ENCODE measurements at places on chromosomes 6 and 20.

DNA sequence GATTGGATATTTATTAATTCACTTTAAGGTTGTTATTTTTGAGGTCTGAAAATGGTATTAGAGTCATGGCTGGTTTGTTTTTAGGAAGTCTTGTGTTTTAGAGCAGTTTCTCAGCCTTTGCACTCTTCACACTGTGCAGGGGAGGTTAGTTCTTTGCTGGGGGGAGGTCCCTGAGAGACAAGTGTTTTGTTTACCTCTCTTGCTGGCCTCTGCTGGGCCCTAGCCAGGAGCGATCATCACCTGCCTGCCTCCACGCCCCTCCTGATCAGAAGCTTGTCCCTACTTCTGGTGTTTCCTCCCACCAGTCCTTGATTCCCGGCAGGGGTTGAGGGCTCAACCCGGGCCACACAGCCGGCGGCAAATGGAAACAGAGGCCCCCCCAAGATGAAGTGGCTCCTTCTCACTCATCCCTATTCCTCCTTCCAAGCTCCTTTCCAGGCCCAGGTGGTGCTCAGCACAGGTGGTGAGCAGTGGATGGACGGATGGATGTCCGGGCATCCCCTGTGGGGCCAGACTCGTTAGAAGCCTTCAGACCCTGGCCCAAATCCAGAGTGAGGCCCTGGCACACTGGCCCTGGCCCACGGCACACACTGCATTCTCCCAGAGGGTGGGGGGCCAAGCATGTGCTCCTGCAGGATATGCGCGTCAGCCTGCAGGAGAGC, 51.3 kb downstream of the GRM4 start:
- DNase-seq, result no peak

DNA sequence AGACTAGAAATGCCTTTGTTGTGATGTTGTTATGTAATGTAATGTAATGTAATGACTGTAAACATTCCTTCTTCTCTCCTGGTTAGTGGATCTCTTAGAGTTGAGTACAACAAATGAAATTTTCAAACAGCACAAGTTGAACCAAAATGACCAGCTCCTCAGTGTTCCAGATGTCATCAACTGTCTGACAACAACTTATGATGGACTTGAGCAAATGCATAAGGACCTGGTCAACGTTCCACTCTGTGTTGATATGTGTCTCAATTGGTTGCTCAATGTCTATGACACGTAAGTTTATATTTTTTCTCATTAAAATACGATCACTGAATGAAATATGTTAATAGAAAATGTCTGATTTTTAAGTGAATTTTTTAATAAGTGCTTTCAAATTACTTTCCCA, 496.7 kb downstream of the UTRN start:
- no peak for DNase-seq

DNA sequence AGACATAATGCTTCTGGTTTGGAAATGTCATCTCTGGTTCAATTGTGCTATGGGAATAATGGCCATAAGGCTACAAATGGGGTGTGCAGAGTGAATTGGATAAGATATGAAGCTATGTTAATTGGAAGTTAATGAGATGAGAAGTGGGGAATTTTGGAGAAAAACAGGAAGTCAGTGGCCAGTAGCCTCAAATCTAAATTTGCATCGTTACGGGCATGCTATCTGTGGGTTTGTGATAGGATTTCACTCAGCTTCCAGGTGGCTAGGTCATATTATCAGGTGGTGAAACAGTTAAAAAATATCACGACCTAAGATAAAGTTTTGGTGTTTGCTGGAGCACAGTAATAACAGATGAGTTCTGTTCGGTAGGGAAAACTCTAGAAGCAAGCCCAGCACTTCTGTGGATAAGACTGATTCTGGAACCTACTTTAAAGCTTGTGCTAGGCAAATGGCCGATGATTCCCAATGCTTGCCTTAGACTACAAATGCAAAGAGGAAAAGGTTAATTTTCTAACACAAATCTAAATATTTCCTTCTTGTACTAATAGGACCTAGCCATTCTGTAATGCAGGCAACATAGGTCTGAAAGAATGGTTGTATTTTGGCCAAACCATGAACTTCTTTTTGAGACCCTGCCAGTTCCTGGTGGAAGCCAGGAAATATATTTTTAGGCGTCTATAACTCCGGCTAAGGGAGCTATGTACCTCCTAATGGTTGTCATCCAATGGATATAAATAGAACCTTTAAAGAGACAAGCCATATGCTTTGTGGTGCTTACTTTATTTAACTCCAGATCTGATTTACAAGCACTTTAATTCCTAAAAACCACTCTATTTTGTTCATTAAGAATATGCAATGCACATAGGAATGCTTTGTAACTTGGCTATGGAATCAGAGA, 111.0 kb downstream of the PLCB1 start:
- peak; percentile 53 for DNase-seq

DNA sequence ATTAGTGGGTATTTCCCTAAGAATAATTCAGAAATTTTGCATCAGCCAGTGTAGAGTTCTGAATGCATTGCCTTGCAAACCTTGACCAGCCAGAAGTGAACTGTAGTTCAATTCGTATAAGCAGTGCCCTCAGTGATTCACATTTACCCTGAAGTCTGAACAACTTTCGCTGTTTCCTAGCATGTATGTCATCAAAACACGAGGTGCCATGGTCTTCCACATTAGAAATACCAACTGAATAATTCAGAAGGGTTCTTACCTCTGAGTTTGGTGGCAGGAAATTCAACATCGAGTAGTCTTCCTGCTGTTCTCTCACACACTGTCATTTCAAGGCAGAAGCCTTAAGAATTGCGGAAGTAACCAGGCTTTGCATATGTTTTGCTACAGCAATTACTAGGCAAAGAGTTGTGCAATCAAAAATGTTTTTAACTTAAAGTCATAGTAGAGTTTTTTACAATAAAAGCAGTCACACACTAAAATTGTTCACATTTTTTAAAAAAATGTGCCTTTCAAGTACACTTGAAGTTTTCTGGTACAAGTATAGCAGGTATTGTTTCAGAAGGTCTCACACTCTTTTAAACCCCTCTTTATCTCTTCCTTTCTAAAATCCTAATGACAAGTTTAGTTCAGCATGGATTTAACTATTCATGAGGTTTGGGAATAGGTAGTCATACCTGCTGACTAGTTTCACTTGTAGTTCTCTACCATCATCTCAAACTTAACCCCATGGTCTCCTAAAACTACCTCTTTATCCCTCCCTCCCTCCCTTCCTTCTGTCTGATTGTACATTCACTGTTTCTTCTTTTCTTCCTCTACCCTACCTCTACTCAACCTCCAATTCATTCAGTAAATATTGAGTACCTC, 118.3 kb downstream of the STXBP5 start:
- DNase-seq, result peak; percentile 85

DNA sequence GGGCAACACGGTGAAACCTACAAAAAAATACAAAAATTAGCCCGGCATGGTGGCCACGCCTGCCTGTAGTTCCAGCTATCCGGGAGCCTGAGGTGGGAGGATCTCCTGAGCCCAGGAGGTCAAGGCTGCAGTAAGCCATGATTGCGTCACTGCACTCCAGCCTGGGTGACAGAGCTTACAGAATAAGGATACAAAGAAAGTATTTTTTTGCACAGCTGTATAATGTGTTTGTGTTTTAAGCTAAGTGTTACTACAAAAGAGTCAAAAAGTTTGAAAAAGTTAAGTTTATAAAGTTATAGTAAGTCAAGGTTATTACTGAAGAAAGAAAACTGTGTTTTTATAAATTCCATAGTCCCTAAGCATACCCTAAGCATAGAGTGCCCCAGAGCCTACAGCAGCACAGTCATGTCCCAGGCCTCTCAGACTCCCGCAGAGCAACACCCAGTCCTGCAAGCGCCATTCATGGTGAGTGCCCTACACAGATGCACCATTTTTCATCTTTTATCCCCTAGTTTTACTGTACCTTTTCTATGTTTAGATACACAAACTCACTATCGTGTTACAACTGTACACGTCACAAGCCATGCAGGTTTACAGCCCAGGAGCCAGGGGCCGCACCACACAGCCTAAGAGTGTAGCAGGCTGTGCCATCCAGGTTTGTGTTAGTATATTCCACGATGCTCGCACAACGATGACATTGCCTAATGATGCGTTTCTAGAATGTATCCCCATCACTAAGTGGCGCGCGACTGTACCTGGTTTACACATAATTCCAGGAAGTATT, 22.4 kb downstream of the TAF4 start:
- peak; percentile 56 for DNase-seq

GRCh38 chr6:170225852-170226417, 64.9 kb downstream of the DLL1 start:
- no peak for DNase-seq

DNA sequence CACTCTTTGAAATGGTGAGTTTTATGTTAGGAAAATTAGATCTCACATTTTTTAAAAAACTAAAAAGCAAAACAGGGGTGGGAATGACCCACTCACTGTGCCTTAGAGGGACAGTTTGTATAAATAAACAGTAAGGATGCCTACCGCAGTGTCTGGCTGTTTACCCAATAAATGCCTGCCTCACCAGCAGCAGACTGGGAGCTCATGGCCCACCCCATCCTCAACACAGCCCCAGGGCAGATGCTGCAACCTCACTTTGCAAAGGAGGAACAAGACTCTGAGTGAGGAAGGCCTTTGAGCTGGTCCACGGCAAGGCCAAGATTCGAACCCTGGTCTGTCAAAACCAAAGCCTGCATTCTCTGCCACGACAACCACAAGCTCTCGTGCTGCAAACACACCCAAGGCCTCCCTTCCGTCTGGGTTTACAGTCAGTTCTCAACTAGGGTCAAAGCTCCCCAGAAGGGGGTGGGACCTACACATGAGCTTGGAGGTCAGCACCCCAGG, 77.8 kb downstream of the BMP7 start:
- no peak for DNase-seq

DNA sequence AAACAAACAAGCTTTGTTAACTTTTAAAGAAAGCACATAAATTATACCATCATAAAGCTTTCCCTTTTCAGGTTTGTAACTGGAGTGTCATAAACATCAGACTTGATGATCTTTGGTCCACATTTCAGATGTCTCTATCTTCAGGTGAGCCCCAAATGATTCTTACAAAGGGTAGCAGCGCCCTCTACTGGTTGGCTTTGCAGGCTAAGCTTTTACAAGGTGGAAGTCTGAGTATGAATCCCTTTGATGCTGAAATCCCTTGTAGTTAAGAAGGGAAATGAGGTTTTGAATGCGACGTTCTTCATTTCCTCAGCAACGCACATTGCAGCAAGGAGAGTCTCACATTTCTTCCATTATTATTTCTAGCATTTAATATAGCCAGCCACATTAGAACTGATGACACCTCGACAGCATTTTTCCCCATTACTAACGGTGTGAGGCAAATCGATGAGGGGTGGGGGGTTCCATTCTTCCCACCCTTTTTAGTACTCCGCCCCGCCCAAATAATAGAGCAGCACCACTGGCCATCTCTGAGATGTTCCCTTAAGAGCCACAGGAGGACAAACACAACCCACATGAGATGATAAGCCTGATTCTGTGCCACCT, 126.3 kb upstream of the NT5E start:
- DNase-seq, result peak; percentile 90

DNA sequence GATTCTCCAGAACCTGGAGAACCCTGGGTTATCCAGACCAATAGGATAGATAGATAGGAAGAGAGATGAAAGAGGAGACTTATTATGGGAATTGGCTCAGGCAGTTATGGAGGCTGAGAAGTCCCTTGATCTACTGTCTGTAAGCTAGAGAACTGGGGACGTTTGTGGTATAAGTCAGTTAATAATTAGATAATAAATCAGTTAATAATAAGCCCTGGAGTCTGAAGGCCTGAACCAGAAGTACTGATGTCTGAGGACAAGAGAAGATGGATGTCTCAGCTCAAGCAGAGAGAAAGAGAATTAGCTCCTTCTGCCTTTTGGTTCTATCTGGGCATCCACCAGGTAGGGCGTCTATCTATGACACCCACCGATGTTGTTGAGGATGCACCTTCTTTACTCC, 72.9 kb upstream of the SLC22A23 start:
- DNase-seq, result no peak

GRCh38 chr6:119986934-119987549, 637.5 kb upstream of the MAN1A1 start:
- no peak for DNase-seq

GRCh38 chr6:158646023-158646910, 1.7 kb upstream of the DYNLT1 start:
- DNase-seq, result no peak

GRCh38 chr20:8700756-8701155, 368.1 kb upstream of the PLCB4 start:
- DNase-seq, result no peak

- DNase-seq, result peak; percentile 75
Observed at GRCh38 chr6:32087574-32088486, 21.3 kb downstream of the TNXB start.

DNA sequence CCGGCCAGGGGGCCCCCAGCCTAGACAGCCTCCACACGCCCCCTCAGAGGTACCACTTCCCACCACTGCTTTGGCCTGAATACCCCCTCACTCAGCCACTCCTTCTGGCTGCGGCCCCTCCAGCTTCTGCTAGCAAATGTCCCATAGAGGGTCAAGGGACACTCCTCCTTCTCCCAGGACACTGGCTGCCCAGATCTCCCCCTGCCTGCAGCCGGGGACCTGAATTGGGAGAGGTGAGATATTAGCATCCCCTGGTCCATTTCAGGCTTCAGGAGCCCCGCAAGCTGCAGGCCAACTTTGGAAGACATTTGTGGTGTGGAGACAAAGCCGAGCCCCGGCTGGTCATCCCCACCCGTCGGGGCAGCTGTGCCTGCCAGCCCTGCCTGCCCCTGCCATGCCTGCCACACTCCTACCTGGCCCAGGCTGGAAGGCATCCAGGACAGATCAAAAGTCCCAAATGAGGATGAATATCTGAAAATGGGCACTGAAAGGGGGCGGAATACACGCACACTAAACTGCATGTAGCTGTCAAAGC, 32.5 kb upstream of the FOXC1 start:
- no peak for DNase-seq

GRCh38 chr6:105892577-105893262, 193.4 kb upstream of the PRDM1 start:
- DNase-seq, result no peak

DNA sequence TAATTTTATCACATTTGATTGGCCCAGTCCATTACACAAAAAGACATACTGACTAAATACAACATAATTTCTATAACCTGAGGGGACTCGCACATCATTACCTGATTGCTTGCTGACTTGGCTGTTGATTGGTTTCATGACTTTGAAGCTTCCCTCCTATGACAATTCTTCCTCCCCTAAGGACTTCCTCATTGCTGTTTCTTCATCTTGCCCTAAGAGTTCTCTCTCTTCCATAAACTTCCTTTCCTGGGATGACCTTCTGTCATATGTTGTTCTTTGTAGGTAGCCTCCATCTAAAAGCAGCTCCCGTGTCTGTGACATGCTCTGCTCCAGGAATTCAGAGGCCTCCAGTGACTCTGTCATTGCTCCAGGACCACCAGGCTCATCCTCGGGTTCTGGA, 22.6 kb downstream of the RSPH3 start:
- no peak for DNase-seq

GRCh38 chr6:128064540-128064895, 163.7 kb upstream of the THEMIS start:
- DNase-seq, result no peak

- peak; percentile 91 for DNase-seq
Observed at GRCh38 chr20:31713312-31714273, 9.1 kb downstream of the BCL2L1 start.

Data from adipocyte (in vitro differentiated cells).